ENCODE measurements at places on chromosomes 12 and 14.

GRCh38 chr14:89965839-89966238, 10.1 kb downstream of the TDP1 start:
- DNase-seq = no peak

DNA sequence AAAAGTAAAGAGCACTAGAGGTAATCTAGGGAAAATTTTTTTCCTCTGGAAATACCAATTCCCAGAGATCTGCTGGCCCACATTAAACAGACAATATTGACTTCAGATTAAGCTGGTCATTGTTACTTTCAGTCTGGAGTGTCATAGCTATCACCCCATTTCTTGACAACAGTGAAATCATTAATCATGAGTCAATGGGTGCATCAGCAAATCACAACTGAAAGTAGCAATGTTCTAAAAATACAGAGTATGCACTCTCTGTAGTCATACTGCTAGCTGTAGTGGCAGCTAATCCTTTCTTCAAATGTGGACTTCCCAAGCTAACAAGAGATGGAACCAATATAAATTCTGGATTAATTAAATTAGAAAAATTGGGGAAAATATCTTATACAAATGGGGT, 129.9 kb downstream of the CPNE8 start:
- no peak for DNase-seq

DNA sequence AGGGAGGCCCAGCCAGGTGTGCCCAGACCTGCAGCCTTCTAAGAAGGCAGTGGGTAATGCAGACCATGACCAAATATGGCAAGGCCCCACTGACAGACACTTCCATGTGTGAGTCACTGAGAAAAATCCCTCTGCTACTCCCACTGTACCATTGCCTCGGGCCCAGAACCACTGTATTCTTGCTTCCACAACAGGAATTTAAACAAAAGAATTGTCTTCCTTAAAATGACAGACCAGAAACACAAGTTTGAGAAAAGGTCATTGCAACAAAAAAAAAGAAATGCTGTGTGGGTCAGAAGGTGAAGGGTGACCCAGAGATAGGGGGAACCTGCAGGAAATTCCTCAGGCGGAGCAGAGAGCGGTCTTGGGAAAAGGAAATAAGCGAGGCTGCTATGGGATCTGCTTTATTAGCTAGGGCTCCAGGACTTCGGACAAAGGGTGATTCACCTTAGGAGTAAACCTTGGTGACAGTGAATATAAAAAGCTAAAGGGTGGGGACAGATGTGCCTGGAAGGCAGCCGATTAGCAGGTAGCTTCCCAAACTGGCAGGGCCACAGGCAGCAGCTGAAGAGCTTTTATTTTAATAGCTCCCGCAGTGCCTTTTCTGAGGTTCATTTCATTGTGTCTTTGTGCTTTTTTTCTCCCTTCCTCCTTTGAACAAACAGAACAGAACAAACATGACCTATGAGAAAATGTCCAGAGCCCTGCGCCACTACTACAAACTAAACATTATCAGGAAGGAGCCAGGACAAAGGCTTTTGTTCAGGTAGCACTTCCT, 185.3 kb upstream of the BCL2L14 start:
- DNase-seq = no peak

- peak; percentile 88 for DNase-seq
Measured at GRCh38 chr12:132506328-132507160, 16.6 kb downstream of the FBRSL1 start.

DNA sequence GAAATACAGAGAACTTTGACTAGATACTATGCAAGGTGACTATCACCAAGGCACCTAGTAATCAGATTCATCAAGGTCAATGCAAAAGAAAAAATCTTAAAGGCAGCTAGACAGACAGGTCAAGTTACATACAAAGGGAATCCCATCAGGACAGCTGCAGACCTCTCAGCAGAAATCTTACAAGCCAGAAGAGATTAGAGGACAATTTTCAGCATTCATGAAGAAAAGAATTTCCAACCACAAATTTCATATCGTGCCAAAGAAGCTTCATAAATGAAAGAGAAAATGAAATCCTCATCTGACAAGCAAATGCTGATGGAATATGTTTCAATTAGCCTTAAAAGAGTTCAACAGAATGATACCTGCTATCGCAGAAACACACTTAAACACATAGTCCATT, 913.7 kb downstream of the RPS29 start:
- DNase-seq = no peak

DNA sequence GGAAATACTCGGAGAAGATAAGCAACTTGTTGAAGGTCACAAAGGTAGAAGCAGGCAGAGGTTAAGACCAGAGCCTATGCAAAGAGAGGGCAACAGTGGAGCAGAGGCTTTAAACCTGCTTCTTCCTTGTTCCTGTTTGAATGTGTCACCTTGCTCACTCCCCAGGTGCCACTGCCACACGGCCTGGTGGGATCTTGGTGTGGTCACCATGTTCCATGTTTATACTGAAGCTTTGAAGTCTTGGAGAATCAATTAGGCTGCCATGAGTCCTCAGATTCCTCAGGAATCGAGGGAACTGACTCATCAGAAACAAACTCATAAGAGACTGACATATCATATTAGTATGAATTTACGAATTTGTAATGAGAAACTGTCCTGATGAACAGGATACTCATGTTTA, 46.8 kb downstream of the IQSEC3 start:
- DNase-seq = no peak

GRCh38 chr12:113173081-113173698, 12.1 kb downstream of the DDX54 start:
- DNase-seq = no peak

- no peak for DNase-seq
Measured at GRCh38 chr14:97178781-97179180, 381.6 kb downstream of the VRK1 start.

DNA sequence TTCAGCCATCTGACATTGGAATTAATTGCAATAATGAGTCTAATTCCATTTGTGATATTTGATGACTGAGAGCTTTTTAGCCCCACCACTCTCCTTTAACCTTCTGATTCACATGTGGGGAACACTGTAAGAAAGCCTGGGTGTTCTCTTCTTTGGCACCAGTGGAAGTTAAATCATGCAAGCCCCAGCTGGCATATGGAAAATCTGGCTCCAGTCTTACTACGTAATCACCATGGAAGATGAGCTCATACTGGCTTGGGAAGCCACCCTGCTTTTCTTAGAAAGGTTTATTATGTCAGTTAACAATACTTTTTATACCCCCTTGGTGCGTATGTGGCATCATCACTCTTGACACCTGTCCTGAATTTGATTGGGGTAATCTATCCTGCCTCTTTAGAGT, 479.3 kb downstream of the SLC16A7 start:
- no peak for DNase-seq

DNA sequence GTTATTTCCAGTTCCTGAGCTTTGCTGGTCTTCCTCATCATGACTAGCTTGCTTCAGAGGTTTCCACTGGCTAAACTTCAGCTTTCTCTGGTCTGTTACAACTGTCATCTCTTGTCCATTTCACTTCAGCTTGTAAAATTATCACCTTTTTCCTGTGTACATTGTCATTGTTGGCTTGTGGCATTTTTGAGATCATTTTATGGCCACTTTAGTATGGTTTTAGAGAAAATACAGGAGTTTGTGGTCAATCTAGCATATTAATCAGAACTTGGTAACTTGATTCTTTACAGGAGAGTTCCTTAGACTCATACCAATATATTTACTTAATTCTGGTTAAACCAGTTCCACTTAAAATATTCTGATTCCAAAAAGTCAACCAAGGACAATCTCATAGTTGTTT, 235.9 kb upstream of the KITLG start:
- DNase-seq = no peak

DNA sequence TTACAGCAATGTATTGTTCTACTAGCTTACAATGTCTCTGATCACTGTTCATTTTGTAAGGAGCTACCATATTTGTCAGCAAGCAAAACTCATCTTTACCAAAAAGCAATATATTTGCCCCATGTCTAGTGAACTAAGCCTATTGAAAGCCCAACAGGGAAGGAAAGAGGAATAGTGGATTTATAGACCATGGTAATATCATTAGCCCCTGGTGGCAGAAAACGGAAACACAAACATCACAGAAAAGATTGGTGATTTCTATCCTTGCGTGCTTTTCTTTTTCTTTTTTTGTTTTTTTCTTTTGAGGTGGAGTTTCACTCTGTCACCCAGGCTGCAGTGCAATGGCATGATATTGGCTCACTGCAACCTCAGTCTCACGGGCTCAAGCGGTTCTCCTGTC, 1562.4 kb upstream of the TMEM132C start:
- no peak for DNase-seq

DNA sequence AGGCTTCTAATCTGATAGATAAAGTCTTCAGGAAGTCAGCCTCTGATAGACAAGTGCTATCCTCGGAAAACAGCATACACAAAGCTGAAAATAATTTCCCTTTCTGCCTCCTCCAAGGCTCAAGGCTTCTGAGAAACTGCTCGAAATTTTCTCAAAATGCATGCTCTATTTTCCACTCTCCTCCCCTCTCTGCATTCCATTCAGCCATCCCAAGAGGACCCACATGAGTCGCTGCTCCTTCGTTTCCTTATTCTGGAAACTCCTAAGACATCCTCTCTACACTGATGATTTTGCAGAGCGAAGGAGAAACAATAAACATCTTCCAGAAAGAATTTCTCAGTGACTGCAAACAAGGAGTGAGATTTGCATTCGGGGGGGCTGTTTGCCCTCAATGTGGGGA, 92.2 kb upstream of the SFSWAP start:
- DNase-seq = no peak

DNA sequence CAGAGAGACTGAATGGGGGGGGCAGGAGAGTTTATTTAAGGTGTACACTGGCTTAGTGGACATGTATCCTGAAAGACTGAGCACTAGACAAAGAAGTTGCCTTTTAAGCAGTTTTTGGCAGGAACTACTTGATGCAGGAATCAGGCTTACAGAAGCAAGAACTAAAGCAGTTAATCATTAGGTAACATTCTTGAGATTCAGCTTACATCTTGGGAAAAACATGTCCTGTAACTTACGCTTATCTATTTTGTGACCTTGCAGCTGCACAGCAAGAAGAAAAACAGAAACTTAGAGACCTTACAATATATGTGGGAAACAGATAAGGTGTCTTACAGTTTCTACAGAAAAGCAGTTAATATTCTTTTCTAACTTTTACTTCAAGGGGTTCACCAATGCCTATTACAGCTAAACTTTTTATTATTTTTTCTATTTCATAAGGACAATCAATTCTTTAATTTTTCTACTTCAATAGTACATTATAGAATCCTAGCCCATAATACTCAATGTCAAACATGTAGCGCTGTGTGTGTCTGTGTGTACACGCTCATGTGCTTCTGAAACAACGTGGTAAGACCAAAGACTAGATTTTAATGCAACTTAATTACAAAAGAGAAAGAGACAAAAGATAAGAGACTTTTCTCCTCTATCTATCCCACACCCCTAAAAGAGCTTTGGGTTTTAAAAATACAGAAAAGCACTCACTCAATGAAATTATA, 276.9 kb downstream of the PRKD1 start:
- DNase-seq = no peak

GRCh38 chr12:12367482-12367998, 10.7 kb downstream of the BORCS5 start:
- no peak for DNase-seq

GRCh38 chr12:131046813-131047788, 93.4 kb downstream of the ADGRD1 start:
- DNase-seq = peak; percentile 67

DNA sequence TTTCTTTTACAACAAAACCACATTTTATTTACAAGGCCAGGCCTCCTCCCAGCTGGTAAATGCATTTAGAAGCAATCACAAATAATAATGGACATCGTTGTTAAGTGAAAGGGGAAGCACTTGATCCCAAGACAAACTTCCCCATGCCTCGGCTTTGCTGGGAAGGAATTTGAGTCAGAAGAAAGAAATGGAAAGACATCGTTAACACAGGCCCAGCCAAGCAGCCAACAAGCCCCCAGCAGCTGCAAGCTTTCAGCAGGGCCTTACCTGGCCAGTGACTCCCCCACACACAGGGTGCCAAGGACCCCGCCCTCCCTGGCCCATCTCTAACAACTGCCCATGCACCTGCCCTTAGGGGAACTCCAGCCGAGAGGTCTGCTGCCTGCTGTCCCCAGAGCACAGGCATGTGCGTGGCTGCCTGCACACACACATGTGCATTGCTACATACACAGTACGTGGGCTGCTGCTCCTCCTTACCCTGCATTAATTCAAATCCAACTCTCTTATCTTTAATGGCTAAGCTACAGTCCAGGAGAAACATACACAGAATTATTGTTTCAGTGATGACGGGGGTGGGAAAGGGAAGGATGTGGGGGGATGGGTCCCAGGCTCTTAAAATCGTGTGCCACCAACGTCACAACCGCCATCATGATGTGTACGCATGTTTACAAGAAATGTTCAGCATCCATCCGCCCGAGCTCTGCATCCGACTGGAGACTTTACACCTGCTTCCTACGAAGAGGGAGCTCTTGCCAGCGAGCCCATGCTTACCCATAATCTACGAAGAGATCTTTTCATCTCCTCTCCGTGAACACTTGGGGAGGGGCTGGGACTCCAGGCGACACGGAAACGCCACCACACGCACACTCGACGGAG, 9.8 kb downstream of the BCL11B start:
- no peak for DNase-seq

DNA sequence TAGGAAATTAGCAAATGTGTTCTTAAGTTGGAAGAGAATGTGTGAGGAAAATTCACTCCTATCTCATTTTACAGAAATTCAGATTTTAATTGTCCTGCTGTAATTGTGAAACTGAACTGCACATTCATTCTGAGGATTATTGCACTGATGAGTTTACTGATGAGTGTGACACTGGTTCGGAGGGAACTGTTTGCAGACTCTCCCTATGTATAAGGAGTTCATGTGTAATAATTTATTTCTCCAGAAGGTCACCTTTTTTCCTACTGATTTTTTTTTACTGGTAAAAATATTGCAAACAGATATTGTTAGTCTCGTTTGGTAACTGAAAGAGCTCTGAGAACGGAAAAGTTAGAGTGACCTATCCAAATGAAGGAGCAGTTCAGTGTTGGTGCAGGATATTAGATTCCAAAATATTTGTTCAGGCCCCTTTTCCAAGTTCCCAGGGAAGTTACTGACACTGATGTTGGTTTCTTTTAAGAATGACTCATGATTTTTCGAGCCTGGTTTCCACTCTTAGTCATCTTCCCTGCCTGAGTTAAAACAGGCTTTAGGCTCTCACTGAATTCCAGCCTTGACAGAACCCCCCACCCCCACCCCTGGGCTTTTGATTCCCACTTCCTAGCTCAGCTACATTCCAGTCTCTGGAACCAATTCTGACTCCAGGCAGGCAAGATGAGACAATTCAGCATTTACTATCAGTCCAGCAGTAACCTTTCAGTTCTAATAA, 18.4 kb downstream of the ANO6 start:
- no peak for DNase-seq

DNA sequence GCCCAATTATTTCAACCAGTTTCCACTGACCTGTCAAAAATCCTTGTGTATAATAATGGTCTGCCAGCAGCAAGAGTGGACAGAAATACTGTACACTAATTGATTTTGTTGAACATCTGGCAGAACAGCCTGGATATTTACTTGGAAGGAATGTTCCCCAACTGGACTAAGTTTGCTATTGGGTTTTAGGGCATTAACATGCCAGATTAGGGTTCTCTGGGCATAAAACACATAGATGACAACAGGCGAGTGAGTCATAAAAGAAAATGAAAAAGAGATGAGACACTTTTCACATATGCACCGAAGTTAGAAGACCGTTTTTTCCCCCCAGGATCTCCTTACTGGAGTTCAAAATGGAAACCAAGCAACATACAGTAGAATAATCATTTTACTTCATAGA, 236.3 kb upstream of the NAV3 start:
- no peak for DNase-seq
